ENCODE measurements at places on chromosomes 3 and 15. TPM values are rescaled to one million over a fixed set of nuclear protein-coding genes. Genes with fewer than 3 reads are reported as not detected.

The IGF2BP2 gene
- not detected for total RNA-seq

The IMPG2 gene
- 0.44 TPM for total RNA-seq

GRCh38 chr15:43118829-43119228 is 13.0 kb upstream of the UBR1 start:
- peaks cover 37% of the 10 kb centered on the region for H3K4me1 ChIP-seq
- peak overlapping the region; percentile 68 for H3K27ac ChIP-seq
- no peak for DNase-seq

GRCh38 chr3:195397524-195397923 is 45.3 kb downstream of the ACAP2 start:
- H3K27me3 ChIP-seq: no peaks in the 10 kb centered on the region
- H3K4me1 ChIP-seq: peaks cover 46% of the 10 kb centered on the region

GRCh38 chr15:34514251-34514670 is 69.2 kb downstream of the GOLGA8B start:
- H3K4me3 ChIP-seq: peak overlapping the region; percentile 41
- no peak for DNase-seq
- peaks cover 5% of the 10 kb centered on the region for H3K4me1 ChIP-seq

DNA sequence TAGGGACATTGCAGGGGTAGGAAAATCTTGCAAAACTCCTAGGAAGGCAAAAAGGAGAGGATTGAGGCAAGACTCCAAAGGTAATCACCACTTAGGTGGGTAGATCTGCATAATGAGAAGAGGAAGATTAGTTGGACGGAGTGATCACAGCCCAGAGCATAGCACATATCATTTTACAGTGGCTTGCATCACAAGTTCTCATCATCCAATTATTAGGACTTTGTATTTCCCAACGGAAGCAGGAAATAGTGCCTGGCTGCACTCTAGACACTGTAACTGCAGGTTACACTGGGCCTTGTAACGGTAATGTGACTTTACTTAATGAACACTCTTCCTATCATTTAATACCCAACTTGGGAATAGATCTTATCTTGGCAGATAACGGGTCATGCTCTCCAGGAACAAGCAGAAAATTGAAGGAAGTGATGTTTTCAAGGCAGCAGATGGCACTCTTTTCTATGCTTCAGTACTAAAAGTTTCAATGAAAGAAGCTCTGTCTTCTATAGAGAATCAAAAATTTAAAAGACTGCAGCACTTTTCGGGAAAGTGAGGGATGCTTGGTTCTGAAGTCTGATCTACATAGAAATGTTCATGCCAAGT is 101.9 kb upstream of the KCNMB2 start:
- no peak overlapping the region for H3K27ac ChIP-seq
- H3K36me3 ChIP-seq: no peaks in the 10 kb centered on the region
- H3K4me1 ChIP-seq: no peaks in the 10 kb centered on the region
- no peaks in the 10 kb centered on the region for H3K27me3 ChIP-seq

DNA sequence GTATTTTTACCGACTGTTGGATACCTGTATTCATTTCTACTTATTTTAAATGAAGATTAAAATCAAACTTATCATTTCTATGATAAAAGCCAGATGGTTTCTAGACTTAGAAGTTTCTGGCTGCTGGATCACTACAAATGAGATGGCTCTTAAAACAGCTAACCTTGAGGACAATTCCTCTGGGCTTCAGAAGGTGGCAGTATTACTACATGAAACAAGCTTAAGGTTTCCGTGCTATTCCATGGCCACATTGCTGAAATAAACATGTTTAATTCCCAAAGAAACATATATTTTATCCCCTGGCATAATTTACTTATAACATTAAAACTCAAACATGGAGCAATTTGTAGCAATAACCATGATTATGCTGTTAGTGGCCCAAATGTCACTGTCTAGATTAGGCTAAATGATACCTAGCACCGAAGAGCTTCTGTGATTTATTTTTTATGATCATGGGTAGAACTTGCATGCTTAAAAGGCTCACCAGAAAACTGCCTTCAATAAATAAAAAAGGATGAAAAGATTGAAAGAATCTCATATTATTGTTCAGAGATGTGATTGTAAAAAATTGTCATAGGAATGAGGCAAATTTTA is 204.0 kb upstream of the NANOGP8 start:
- no peak for DNase-seq
- no peak overlapping the region for H3K4me3 ChIP-seq

DNA sequence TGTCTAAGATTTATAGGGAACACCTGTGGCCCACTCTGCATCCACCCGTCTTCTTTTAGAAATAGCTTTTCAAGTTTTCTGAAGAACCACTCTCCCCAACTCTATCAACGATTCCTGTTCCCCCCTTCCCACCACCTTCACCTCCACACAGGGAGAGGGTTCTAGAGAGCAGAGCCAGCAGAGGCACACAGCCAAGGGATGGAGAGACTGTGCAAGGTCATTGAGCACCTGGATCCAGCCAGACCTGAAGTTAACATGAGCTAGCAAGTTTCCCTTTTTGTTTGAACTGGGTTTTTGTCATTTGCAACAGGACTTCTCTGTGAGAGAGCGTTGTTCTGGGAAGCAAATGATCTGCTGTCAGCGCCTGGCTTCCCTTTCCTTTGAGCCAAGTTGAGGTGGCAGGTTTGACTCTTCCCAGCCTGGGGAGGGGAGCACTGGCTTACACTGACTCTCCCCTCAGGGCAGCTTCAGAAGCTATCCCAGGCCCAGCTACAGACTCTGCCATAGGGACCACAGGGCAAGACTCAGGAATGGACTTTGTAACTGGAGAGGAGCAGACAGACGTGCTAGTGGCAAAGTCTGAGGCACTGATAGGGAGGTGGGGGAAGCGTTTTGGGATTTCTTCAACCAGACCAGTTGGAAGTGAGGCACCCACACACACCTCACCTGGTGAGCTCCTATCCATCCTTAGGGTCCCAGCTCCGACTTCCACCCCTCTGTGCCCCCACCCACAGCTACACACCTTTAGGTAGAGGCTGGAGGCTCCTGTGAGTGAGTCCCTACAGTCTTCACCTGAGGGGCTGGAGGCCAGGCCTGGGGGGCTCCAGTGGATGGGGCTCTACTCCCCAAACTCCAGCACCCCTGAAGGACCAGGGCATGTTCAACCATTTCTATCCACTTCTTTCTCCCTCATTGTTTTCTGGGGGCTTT is 19.4 kb upstream of the PLXNA1 start:
- H3K36me3 ChIP-seq: no peaks in the 10 kb centered on the region
- H3K27ac ChIP-seq: no peak overlapping the region
- no peaks in the 10 kb centered on the region for H3K27me3 ChIP-seq
- H3K4me3 ChIP-seq: no peak overlapping the region
- DNase-seq: no peak
- H3K4me1 ChIP-seq: peaks cover 11% of the 10 kb centered on the region

DNA sequence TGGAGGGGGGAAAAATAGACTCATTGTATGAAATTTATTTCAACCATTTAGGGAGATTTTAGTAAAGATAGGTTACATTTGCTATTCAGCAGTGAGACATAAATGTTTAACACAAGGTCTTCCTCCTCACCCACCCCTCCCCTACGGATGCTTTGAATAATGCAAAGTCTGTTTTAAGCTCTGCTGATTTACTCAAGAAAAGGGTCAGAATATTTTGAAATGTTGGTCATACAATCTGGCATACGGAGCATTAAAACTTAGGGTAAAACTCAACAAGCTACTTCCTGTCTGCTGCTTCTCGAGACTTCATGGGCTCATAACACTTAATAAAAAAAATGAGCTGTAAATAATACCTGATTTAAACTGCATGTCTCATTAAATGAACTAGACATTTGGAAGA is 156.3 kb downstream of the WNT5A start:
- no peaks in the 10 kb centered on the region for H3K36me3 ChIP-seq
- H3K27ac ChIP-seq: no peak overlapping the region
- no peak for DNase-seq
- no peak overlapping the region for H3K4me3 ChIP-seq

GRCh38 chr3:124209426-124209825 is 217.5 kb upstream of the ROPN1 start:
- H3K4me1 ChIP-seq: no peaks in the 10 kb centered on the region
- no peak overlapping the region for H3K4me3 ChIP-seq
- peaks cover 4% of the 10 kb centered on the region for H3K27me3 ChIP-seq
- no peaks in the 10 kb centered on the region for H3K36me3 ChIP-seq
- no peak overlapping the region for H3K27ac ChIP-seq
